Vagina (tissue), 2 donors: ENCODE measurements at places on chromosomes 6 and 20. TPM values are rescaled to one million over a fixed set of nuclear protein-coding genes. Genes with fewer than 3 reads are reported as not detected.

DNA sequence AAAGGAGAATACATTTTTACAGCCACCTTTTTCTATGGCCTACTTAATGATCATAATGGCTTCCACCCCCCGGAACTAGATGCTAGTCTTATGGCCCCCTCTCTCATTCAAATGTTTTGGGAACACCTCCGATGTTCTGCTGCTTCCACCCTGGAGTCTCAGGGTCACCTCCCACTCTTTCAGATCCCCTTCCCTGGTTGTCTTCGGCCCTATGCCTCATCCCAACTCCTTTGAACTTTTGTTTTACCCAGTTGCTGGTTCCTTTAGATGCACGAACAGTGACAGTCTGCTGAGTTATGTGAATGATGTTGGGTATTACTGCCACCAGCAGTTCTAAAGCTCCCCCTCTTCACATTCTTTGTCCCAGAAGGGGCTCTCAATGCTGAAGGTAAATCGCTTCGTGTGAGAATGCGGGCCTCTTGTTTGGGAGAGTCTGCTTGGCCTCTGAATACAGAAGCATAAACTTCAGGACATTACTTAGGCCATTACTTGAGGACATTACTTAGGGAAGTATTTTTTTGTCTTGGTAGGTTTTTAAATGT, 309.1 kb downstream of the SOX4 start:
- no peak for DNase-seq

- DNase-seq = no peak
These were observed 58.1 kb downstream of the RPRD1B start for GRCh38 chr20:38091441-38092216.

- DNase-seq = no peak
These were observed 3.5 kb downstream of the NDUFAF5 start for GRCh38 chr20:13788167-13788834.

MYB gene
- 2.5 TPM for total RNA-seq

PPP2R5D gene
- 26.3 TPM for total RNA-seq
